NCI-H460 (cell line): ENCODE measurements at places on chromosomes 1 and 21.
A peak's percentile ranks its signal among the peaks of the same experiment; 100 is the strongest.

GRCh38 chr1:147177611-147178380 lies 5.5 kb upstream of the PRKAB2 start:
- DNase-seq = no peak

DNA sequence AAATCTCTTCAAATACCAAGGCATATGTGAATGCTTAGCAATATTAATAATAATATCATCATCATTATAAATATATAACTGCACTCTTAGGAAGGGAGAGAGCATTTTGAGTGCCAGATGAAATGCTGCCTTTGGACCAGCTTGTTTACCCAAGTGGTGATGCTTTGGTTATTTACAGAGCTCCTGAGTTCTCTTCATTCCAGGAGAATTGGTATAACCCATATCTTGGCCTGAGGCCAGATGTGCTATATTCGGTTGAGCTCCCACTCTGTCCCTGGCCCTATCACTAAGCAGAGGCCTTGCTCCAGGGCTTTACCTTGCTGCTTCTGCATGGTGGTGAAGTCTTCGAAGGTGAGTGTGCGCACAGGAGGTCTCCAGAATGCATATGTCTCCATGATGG lies 89.4 kb downstream of the TBX15 start:
- no peak for DNase-seq

DNA sequence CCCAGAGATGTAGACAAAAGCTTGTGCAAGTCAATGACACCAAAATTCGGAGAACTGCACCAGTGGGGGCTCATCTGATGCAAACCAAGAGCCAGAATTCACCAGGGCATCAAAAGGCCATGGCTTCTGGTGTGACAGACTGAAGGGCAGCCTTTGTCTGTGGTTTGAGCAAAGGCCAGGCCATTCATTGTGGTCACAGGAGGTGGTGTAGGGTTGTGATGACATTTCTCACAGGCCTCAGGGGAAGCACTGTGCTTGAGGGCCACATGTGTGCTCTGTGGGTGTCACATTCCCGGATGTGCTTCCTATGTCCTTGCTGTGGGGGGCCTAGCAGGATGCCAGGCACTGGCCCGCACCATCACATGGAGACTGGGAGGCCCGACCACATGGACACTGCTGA lies 22.5 kb upstream of the KCNE1 start:
- no peak for DNase-seq

DNA sequence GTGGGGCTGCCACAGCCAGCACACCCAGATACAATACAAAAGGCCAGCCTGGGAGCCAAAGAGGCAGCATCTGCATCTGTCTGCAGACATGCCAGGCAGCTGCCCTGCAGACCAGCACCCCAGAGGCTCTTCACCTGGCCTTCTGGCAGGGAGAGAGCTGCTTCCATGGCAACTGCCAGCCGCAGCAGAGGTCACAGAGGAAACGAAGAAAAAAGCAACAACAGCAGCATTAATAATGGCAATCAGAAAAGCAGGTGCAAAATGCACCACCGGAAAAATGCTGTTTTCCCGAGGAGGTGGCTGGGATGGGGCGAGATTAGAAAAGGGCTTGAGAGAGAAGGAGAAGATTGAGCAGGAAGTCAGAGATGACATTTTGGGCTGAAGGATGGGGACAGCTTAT lies 309.5 kb downstream of the PCP4 start:
- no peak for DNase-seq

DNA sequence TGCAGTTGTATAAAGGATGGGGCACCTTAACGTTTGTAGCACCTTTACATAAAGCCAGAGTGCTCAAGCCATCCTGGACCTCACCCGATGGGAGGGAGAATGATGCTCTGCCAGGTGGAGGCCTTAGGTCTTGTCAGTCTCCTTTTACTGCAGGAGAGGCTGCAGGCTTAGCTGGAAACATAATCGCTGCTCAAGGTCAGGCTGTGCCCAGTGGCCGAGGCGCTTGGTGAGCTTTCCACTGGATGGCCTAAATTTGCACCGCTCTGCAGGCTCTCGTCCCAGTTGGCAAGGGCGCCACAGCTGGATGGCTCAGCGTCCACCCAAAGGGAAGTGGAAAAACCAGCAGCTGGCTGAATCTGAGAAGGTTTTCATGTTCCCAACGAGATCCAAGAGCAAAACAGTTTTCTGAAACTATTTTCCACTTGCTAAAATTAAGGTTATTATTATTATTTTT lies 438.9 kb downstream of the CAMTA1 start:
- DNase-seq = no peak

- no peak for DNase-seq
Observed at GRCh38 chr1:153592748-153593147, 20.2 kb downstream of the S100A16 start.

DNA sequence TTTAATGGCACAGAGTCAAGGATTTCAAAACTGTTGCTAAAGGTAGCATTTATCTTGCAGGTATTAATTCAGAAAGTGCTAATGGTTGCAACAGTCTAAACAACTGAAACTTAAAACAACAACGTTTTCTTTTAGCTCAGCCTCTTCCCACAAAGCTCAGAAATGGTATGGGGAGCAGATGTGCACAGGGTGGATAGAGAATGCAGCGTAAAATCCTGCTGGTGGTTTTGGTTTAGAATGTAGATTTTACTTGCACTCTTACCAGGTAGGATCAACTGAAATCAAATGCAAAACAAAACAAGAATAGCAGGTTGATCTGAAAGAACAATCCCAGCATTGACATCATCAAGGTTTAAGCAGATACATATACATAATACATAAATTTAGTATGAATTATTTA lies 3.8 kb upstream of the LRRC8C start:
- DNase-seq = no peak

GRCh38 chr1:169392406-169392805 lies 24.4 kb downstream of the BLZF1 start:
- DNase-seq = no peak

- DNase-seq = peak; percentile 76
Observed at GRCh38 chr21:41188486-41189149, 20.7 kb downstream of the BACE2 start.

DNA sequence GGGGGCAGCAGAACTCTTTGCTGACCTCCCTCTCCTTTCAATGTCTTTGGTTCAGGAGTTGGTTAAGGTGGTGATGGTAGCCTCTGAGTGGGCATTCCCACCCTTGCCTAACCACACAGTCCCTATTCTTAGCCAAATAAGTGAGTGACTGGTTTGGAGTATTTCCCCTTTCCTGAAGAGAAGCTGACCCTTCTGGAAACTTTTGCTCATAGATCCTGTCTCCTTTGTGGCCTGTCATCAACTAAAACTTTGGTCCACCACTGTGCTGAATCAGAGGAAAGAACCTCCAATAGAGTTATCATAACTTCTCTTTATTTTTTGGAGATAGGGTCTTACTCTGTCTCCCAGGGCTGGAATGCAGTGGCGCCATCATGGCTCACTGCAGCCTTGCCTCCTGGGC lies 31.1 kb downstream of the C1orf21 start:
- DNase-seq = no peak

DNA sequence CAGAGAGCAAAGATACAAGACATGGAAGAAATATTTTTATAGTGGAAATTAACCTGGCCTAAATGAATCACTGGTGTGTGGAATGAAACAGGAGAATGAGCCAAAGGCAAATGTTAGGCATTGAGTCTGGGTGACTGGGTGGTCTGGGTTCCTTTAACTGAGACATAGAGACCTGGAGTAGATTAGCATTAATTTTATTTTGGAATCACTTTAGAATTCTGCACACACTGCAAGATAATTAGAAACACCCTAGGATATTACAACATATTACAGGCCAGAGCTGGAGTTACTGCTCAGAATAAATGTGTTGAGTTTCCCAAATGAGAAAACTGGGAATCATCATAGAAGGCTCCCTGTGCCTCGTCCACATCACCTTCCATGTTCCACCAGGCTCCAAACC lies 85.5 kb downstream of the PLPPR5 start:
- no peak for DNase-seq

DNA sequence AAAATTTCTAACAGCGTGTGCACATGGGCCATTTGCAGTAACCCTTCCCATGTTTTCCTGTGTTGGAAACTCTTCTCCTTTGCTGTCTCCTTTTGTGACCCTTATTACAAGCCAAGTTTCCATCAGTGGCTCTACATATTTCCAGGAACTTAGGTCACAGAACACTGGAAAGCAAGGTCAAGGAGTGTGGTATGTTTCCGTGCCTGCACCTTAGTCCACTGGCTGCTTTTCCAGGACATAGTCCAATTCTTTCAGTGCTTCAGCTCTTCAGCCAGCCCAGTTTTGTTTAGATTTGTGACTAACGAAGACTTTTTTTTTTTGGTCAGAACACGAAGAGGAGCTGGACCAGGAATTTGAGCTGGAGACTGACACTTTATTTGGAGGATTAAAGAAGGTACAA lies 33.8 kb downstream of the HHAT start:
- no peak for DNase-seq

DNA sequence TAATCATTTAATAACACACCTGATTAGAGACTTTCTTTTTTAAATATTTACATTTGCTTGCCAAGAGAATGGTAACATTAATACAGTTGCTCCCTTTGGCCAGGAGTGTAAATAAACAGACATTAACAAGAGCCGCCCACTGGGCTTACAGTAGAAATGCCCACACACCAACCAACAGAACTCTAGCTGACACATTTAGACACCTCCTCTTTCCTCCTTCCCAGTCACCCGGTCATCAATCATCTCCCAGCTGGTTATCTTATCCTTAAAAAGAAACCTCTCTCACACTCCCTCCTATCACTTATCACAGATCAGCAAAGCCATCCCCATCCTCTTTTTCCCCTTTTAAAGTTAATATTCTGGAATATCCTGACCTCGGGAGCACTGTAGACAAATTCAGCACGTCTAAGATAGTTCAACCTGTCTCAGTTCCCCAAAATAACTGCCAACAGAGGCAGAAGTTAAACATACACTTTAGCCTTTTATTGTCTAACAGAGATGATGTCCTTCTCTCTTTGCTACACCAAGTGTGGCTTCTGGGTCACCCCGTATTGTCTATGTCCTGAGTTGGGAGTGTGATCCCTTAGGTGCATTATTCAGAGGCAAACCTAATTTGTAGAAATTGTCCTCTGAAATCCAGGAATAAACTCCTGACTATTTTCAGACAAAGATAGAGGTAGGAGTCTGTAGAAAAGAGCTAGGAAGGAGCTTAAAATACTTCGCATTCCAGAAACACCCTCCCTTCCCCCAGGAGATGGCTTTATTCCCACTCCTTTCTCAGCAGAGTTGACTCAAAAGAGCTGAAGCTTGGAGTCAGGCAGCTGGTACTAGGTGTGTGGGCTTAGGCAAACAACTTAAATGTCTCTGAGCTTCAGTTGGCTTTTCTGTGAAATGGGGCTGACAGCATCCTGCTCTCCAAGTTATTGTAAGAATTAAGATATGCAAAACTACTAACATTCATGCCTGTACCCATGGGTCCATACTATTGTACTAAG lies 8.8 kb downstream of the MYCL start:
- DNase-seq = no peak

- DNase-seq = no peak
Observed at GRCh38 chr1:33931111-33931475, 67.2 kb downstream of the HMGB4 start.

GRCh38 chr1:58802640-58803399 lies 19.0 kb upstream of the JUN start:
- DNase-seq = no peak

GRCh38 chr1:153597206-153597605 lies 15.7 kb downstream of the S100A16 start:
- peak; percentile 47 for DNase-seq

GRCh38 chr1:239841631-239842030 lies 250.1 kb upstream of the FMN2 start:
- no peak for DNase-seq

DNA sequence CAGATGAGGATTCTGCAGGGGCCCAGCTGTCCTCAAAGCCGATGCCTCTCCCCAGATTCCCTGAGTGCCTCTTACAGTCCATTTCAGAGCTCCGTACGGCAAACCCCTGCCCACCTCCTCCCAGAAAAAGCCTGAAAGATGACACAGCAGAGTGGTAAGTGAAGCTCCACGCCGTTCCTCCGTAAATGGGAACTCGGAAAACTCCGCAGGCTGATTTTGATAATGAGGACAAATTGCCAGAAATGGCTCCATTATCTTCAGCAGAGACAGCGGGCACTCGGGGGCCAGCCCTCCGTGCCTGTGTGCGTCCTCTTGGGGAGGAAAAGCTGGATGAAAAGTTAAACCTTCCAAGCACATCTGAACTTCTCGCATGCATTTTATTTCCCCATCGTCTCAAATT lies 81.1 kb downstream of the NPHP4 start:
- DNase-seq = no peak

GRCh38 chr1:77556045-77556444 lies 126.4 kb downstream of the ZZZ3 start:
- DNase-seq = no peak

- no peak for DNase-seq
Observed at GRCh38 chr21:46386734-46387088, 62.8 kb downstream of the PCNT start.

DNA sequence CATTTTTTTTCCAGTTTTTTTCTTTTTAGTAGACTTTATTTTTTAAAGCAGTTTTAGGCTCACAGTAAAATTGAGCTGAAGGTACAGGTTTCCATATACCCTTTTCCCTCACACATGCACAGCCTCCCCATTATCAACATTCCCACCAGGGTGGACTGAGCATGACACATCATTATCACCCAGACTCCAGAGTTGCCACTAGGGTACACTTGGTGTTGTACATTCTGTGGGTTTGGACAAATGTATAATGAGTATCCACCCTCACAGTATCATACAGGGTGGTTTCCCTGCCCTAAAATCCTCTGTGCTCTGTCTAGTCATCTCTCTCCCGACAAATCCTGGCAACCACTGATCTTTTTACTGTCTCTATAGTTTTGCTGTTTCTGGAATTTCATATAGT lies 3.0 kb upstream of the AIM2 start:
- no peak for DNase-seq

DNA sequence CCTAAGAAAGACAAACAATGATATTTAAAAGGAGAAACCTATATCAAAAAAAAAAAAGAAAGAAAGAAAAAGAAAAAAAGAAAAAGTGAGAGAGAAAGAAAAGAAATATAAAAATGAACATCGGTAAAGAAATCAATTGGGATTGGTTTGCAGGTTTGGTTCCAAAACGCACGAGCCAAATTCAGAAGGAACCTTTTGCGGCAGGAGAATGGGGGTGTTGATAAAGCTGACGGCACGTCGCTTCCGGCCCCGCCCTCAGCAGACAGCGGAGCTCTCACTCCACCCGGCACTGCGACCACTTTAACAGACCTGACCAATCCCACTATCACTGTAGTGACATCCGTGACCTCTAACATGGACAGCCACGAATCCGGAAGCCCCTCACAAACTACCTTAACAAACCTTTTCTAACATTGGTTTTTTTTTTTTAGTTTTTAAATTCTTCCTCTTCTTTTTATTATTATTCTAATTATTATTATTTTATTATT lies 11.7 kb downstream of the LHX9 start:
- peak; percentile 41 for DNase-seq

DNA sequence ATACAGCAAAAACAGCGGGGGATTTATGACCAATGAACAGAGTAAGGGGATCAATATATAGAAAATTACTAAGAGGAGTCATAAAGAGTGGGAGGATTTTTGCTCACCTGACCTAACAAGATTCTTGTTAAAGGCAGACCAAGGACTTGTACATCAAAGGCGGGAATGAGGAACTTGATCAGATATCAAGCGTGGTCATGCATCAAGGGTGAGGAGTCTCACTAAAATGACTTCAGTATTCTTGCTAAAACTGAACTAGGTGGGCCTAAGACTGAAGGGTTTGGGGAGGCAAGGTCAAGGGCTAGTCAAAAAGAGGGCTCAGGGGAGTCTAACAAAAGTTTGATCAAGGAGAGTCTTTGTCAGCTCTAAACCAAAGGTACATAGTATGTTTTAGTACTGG lies 2.1 kb downstream of the MOV10 start:
- DNase-seq = no peak

GRCh38 chr1:241998412-241998921 lies 431 bp downstream of the MAP1LC3C start:
- DNase-seq = peak; percentile 78

GRCh38 chr1:101145449-101145820 lies 91.4 kb upstream of the S1PR1 start:
- no peak for DNase-seq
